EH (cell line): ENCODE measurements at places on chromosomes 6 and 20.

- no peak for DNase-seq
Observed at GRCh38 chr6:117958536-117958935, 51.5 kb downstream of the SLC35F1 start.

- no peak for DNase-seq
Observed at GRCh38 chr6:111958534-111958933, 85.3 kb upstream of the FYN start.

- no peak for DNase-seq
Observed at GRCh38 chr6:34232901-34233300, 3.8 kb upstream of the HMGA1 start.

GRCh38 chr6:131832363-131832762 lies 24.5 kb downstream of the ENPP1 start:
- DNase-seq: no peak

GRCh38 chr6:169265486-169266131 lies 12.0 kb upstream of the THBS2 start:
- no peak for DNase-seq

DNA sequence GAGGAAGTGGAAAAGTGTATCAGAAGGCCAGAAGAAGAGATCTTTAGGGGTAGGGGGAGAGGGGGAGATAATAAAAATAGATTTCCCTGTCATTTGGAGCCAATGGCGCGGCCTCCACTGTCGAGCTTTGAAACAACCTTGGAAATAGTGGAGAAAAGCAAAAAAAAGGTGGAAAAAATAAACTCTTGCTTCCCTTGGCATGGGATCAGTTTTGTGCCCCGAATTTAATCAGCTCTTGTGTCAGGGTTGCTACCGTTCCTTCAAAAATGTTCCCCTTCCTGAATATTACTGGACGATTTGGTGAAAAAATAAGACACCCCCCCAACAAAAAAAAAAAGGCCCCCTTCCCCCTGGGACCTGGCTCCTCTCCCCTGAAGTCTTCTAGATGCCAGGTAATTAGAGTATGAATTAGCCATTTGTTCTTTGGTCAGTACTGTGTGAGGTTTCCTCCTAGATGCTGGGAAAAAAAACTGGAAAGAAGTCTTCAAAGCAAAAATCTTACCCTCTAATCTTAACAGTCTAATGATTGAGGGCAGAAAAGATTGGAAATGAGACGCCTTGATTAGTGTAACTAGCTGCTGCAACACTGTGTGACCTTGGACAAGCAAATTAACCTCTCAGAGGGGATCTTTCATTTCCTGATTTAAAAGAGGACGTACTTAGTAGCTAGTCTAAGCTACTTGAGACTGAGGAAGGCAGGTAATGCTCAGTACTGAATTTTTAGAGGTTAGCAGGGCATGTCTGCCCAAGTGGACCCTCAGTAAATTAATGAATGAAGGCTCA lies 872 bp upstream of the RBM39 start:
- peak; percentile 50 for DNase-seq

DNA sequence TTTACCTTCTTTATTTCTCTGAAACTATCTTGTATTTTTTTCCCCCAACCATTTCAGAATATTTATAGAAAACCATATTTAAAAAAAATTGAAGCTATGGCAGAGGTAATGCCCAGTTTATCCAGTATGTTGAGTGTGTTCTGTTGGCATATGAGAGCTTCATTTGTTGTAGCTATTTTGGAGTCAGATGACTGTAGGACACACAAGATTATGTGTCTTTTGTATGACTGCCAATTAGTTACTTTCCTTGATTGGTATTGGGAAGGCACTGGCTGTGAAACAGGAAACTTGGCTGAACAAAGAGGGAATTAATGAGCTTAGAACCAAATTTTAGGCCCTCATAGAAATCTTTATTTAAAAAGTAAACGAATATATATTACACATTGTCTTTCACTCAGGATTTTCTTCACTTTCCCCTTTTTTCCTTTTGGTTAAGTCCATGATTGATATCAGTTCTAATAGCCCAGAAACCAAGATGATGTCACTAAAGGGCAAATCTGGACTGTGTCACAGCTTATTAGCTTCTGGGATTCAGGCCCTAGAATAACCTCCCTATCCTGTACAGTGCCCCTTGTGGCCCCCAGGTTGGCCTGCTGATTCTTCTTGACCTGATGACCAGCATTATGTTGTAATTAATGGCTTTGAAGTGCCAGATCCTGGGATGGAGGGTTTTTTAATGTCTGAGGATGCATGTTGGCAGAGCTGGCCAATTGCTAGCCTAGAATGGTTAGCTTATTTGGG lies 10.1 kb downstream of the CDC5L start:
- no peak for DNase-seq

- DNase-seq: peak; percentile 85
Observed at GRCh38 chr6:16130932-16131387, 2.1 kb downstream of the MYLIP start.
